Activated CD4-positive, alpha-beta T cell treated with anti-CD3 and anti-CD28 coated beads, Interleukin-2, amount 50 U/mL, for 48 hours (primary cell): ENCODE measurements at places on chromosomes 11 and 22.

- no peak for DNase-seq
These were observed 2.0 kb upstream of the MAPK11 start for GRCh38 chr22:50272044-50272802.

- DNase-seq = no peak
These were observed 21.8 kb downstream of the SERPING1 start for GRCh38 chr11:57619331-57619730.

GRCh38 chr22:37431801-37432707, 4.8 kb upstream of the ELFN2 start:
- peak; percentile 58 for DNase-seq

- DNase-seq = no peak
These were observed 68.3 kb upstream of the POU2AF2 start for GRCh38 chr11:111177037-111177871.

DNA sequence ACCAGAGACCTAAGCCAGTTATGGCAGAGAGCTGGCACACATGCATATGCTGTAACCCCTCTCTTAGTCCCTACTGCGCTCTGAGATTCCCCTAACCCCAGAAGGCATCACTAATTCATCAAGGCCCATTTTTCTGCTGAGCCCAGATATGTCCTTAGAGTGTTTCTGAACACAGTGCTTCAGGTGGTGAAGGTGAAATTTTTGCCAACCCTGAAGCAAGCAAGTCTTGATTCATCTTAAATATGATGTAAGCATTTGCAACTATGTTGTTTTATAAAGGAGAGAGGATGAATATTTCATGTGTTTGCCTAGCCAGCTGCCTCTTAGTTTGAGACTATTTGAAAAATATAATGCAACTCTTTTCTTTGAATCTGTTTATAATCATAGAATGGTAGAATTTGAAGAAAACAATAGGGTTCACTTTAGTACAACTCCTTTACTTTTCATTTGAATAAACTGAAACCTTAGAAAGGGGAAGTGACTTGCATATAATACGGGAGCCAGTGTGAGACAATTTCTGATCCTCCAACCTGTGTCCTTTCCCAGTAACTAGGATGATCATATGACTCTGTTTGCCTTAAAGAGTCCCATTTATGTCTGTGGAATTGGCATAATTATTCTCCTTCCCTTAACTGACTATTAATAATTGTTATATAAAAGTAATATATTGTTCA, 194.3 kb upstream of the MTNR1B start:
- no peak for DNase-seq

DNA sequence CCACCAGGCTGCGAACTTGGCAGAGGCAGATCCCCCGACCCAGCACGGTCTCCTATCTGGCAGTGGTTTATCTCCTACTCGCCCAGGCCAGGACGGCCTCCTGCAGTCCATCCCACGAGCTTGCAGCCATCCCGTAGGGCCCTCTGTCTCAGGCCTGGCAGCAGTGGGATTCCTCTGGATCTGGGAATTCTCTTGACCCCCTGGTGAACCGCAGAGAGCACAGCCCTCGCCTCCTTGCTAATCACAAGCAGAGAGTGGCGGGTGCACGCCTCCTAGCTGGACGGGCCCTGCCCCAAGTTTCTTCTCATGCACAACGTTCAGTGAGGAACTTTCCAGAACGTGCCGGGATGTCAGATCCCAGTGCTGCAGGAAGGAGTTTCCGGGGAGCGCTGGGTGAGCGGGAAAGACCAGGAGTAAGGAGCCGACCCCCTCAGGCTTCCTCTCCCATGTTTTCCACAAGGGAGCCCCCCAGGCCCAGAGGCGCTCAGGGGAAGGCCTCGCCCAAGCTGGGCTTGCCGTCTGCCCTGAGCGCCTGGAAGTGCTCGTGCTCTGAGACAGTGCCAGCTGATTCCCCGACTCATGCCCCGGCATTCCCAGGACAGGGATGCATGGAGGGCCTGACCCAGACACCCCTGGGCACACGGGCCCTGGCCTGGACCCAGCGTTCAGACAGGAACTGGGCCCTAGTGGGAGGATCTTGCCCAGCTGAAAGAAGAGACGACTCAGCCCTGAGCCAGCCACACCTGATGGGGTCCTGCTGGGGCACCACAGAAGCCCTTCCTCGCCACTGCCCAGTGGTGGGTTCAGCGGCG, 24.6 kb downstream of the IGF2 start:
- DNase-seq = no peak

- DNase-seq = no peak
These were observed 21.6 kb downstream of the DGCR6L start for GRCh38 chr22:20298110-20298802.

GRCh38 chr22:49845666-49846459, 7.8 kb upstream of the ZBED4 start:
- DNase-seq = no peak

DNA sequence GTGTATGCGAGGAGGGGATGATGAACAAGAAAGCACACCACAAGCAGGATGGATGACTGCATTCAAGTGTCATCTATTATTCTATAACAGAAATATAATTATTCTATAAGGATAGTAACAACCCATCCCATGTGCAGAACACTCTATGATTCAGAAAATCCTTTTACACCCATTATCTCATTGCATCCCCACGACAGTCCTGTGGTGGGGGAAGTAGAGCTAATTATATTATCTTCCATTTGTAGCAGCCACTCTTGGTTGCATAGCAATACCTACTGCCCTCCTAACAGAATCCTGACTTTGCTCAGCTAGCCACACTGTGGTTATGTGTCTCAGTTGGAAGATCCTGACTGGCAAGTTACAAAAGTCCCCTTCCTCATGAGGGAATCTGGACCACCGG, 406.5 kb upstream of the NARS2 start:
- no peak for DNase-seq

DNA sequence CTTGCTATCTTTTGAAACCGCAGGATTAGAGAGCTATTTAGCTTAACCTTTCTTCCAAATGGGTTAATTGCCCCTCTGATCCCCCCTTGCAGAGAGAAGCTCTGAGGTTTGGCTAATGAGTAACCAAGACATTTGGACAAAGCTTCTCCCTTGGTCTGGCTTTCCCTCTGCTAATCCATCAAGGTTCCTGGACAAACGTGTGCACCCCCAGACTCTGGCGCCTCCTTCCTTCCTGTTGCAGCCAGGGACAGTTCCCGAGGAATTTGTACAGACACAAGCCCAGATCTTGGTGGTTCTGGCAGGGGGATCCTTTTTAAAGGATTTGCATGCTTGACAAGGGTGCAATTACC, 1.6 kb downstream of the KIAA1671 start:
- DNase-seq = no peak

DNA sequence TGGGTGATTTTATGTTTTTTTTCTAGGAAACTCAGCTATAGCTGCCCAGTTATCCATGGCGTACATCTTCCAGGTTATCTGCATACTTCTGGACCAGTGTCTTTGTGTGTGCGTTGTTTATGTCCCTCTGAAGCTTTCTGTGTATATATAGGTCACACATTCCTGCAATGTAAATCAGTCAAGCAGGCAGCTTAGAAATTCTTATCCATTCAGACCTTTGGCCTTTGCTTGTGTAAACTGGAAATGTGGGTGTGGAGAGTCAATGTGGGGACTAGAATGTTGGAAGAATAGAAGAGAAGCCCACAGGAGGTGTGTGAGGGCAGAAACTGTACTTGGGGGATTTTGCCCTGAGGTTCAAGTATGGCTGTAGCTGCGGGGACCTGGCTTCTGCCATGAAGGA, 51.7 kb downstream of the BARX2 start:
- no peak for DNase-seq

GRCh38 chr22:22546490-22546889, 12.6 kb downstream of the PRAME start:
- no peak for DNase-seq

DNA sequence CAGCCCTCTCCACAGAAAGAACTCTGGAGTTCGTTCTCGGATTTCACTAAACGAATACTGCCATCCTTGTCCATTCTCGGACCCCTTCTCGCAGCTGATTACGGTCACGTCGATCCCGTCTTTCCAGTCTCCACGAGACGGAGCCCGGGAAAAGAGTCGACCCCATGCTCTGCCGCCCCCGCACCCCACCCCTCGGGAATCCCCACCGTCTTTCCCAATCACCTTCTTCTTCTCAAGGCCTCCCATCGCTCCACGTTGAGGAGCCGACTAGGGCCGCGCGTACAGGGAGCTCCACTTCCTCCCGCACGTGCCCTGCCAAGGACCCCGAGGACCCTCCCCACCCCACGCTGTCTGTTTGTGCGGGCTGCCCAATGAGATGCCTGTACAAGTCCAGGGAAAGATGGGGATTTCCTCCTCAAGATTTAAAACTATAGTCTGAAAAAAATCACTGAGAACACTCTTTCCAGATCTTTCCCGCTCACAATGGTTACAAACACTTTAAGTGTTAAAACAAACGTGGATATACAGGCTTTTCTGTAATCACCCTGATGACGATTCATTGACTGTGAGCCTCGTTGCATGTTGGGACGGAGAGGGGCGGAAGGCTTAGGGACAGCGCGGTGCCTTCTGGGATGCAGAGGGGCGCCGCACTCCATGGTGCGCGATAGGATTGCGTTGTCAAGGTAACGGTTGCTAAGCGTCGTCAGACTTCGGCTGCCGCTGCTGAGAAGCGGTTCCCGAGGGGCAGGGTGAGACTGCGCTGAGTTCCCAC, at the start of gene PES1:
PES1 (minus strand) TSS at position 323 of the 772 bp plus-strand sequence; CDS start at position 246, 77 bp downstream.
- peak; percentile 93 for DNase-seq

GRCh38 chr11:72569966-72570892, 104.0 kb downstream of the PDE2A start:
- peak; percentile 3 for DNase-seq

DNA sequence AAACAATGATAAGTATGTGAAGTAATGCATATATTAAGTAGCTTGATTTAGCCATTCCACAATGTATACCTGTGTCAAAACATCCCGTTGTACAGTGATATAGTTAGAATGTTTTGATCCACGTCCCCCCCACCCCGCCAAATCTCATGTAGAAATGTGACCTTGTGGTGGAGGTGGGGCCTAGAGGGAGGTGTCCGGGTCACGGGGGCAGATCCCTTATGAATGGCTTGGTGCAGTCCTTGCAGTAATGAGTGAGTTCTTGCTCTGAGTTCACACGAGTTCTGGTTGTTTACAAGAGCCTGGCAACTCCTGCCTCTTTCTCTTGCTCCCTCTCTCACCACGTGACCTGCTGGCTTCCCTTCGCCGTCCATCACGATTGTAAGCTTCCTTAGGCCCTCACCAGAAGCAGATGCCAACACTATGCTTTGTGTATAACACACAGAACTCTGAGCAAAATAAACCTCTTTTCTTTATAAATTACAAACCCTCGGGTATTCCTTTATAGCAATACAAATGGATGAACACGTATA, 41.6 kb downstream of the FANCF start:
- no peak for DNase-seq

GRCh38 chr11:113475160-113475761, at the start of gene DRD2:
Gene DRD2, minus strand, starts transcription at chr11:113475398. Its CDS starts 50,747 bp downstream, at chr11:113424651.
- no peak for DNase-seq

GRCh38 chr22:34812631-34813030, 253.3 kb upstream of the ISX start:
- DNase-seq = no peak

DNA sequence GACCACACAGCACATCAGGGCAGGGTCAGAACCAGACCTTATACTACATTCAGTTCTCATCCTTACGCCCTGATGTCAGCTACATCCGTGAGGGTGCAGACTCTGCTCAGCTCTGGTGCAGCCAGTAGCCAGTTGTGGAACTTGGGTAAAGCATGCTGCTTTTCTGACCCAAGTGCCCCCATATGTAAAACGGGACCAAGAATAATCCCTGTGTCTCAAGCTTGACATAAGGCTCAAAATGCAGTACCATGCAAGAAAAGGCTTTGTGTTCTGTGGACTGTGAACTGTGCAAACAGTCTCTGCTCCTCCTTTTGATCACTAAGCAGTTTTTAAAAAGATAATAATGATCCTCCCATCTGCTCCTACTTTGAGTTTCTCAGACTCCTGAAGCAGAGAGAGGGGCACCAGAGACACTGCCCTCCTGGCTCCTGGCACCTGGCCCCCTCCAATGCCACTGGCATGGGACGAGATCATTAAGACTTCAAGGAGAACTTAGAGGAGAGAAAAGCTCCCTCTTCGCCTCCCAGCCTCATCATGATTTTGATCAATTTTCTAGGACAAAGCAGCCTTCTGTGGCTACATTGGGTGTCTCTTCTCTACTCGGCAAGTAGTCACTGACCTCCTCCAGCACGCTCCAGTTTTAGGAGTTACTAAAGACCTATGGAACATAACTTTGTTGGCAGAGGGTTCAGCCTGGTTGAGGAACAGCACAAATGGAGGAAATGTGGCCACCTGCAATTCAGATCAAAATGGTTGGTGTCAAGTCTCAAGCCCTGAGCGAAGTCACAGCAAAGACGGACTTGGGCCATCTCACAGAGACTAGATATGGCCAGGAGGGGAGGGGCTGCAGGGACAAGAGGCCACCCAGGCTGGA, 23.9 kb downstream of the IL10RA start:
- DNase-seq = no peak

GRCh38 chr22:30290342-30291057, 1.2 kb upstream of the CASTOR1 start:
- no peak for DNase-seq

DNA sequence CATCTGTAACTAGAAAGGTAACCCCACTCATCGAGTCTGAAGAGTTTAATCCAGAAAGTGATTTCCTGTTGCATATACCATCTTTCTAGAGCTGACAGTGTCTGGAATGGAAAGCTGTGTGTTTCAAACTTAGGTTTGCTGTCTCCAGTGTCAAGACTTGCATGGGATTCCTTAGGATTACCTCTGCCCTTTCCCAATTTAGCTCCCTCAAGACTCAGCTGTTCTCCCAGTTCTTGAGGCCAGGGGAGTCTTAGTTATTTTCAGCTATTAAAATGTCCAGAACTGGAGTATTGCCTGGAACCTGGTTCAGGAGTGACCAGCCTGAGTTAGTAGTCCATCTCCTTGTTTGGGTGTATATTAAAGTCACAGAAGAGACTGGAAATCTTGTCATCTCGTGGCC, 25.0 kb upstream of the LDHA start:
- no peak for DNase-seq
